ENCODE measurements at places on chromosomes 12 and 14. TPM values are rescaled to one million over a fixed set of nuclear protein-coding genes. Genes with fewer than 3 reads are reported as not detected.
A peak's percentile ranks its signal among the peaks of the same experiment; 100 is the strongest.

Gene RHNO1
- total RNA-seq = 60.5 TPM

Gene KCNC2
- total RNA-seq = not detected

Gene CLEC4C
- total RNA-seq = not detected

Gene AP5M1
- 37.5 TPM for total RNA-seq

Gene ATG2B
- 17.0 TPM for total RNA-seq

Gene KCNH5
- 0.44 TPM for total RNA-seq

- DNase-seq = no peak
Observed at GRCh38 chr14:43105305-43105704, 1401.8 kb downstream of the FSCB start.

DNA sequence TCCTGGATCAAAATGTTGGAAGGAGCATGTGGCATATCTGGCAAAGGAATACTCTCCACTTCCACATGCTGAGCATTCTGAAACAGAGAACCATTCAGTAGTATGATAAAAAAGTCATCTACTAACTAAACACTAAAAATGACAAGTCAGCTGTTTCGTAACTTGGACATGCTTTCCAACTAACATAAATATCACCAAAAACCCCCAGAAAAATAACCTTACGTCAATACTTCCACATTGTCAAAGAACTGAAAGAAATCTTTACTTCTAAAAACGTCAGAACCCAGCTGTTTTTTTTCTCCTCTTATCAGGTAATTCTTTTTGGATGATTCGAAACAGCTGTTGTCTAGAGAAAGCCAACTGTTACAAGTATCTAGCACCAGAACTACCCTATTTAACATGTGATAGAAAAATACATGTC lies 8.2 kb downstream of the WBP11 start:
- DNase-seq = no peak

GRCh38 chr12:52010152-52010622 lies 3.4 kb downstream of the TAMALIN start:
- DNase-seq = peak; percentile 77

- DNase-seq = no peak
Observed at GRCh38 chr12:104219361-104219892, 3.8 kb downstream of the TXNRD1 start.

Data from neural crest cell (in vitro differentiated cells).